NCI-H2107 (cell line): ENCODE measurements at places on chromosomes 12 and 14.

DNA sequence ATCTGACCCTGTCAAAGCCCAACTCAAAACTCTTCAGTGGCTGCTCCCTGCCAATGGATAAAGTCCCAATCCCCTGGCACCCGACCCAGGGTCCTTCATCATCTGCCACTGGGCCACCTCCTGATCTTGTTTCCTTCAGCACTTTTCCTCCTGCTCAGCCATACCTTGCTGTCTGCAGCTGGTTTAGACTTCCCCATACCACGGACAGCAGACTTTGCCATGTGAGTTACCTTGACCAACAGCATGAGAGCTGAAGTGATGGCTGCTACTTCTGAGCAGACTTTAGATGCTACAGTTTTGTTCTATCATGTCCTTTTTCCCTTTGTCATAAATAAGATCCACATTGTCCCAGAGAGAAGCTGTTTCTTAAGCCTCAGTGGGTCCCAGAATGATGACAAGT, 33.3 kb upstream of the STON2 start:
- no peak for DNase-seq

GRCh38 chr12:116582610-116583009, 23.4 kb downstream of the MAP1LC3B2 start:
- DNase-seq = no peak

DNA sequence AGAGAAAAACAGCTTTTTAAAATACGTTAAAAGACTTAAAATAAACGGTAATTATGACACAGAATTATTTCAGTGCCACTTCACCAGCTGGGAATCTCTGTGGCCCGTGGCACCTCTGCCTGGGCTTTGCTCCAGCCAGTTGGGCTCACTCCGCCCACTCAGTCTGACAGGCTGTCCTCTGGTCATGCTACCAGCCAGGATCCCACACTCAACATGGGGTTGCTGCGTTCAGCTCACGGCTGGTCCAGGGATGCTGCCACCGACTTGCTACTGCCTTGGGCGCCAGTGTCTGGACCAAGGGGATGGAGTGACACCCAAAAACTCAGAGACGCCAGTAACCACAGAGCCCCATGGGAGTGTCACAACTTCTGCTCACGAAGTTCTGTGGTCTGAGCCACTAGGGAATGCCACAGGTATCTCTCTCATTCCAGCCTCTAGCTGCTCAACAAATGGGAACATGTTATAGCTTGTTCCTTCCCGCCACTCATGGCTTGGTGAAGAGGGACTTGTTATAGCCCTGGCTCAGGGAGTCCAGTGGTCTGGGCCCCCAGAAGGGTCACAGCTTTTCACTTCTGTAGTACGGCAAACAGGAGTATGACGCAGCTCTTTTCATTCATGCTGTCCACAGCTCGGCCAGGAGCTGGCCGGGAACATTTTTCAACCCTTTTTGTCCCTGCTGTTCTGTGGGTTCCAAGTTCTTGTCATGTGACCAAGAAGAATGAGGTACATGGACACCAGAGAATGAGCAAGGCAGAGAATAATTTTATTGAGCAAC, 23.4 kb upstream of the ATXN7L3B start:
- DNase-seq = no peak

DNA sequence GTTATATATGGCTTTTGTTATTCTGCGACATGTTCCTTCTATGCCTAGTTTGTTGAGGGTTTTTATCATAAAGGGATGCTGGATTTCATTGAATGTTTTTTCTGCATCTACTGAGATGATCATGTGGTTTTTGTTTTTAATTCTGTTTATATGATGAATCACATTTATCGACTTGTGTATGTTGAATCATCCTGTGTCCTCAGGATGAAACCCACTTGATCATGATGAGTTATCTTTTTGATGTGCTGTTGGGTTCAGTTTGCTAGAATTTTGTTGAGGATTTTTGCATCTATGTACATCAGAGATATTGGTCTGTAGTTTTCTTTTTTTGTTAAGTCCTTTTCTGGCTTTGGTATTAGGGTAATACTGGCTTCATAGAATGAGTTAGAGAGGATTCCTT, 291.2 kb downstream of the AKAP6 start:
- no peak for DNase-seq

DNA sequence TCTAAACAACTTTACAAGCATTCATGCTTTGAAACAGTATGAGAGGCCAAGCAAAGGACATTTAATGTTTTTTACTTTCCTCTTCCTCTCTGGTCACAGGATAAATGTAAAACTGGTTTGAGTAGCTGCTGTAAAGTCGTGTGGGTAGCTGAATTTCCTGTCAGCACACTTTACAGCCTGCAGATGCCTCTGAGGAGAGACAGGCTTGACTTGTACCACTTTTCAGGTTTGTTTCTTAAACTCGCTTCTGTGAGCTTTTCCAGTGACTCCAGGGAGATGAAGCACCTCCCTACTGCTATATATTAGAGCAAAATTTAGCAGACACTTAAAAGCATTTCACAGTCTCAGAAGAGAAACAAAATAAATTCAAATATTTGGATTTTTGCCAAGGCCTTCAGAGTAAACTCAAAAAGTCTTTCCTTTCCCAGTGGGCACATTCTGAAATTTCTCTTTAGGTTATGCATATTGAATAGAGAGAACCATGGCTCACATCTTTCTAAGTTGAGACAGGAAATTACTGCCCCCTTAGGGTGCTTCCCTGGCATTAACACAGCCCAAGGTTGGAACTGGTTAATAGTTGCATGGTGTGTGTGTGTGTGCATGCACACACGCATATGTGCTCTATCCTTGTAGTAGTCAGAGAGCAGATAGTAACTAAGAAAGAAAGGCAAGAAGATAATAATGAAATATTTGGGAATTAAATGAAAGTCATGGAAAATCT, 557.3 kb upstream of the MIS18BP1 start:
- no peak for DNase-seq

GRCh38 chr14:86462193-86462753, 932.3 kb downstream of the FLRT2 start:
- DNase-seq = no peak

GRCh38 chr12:90794212-90794611, 160.8 kb downstream of the CCER1 start:
- no peak for DNase-seq

- no peak for DNase-seq
Observed at GRCh38 chr14:25699981-25700380, 650.0 kb upstream of the STXBP6 start.

DNA sequence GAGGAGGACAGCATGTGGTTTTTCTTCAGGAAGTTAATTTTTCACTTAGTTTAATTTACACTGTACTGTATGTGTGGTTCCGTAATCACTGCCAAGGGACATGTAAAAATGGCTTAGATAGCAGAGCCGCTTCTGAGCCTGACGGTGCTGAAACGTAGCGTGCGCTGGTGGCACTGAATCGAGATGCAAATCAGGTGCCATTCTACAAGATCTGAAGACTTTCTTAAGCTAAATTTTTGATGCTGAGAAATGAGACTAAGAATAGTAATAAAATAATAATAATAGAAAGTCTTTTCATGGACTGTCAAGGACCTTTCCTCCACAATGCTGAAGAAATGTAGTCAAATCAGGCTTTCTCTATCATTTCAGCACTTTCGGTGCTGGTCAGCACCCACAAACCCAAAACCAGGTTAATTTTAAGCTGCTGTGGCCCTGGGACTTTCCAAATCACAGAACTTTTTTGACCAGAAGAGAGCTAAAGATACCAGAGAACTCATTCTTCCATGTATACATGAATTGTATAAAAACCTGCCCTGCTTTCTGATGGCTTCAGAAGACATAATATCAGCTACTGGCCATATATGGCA, 183.3 kb upstream of the LMO3 start:
- DNase-seq = no peak

GRCh38 chr14:28782301-28782700, 15.7 kb downstream of the FOXG1 start:
- no peak for DNase-seq

DNA sequence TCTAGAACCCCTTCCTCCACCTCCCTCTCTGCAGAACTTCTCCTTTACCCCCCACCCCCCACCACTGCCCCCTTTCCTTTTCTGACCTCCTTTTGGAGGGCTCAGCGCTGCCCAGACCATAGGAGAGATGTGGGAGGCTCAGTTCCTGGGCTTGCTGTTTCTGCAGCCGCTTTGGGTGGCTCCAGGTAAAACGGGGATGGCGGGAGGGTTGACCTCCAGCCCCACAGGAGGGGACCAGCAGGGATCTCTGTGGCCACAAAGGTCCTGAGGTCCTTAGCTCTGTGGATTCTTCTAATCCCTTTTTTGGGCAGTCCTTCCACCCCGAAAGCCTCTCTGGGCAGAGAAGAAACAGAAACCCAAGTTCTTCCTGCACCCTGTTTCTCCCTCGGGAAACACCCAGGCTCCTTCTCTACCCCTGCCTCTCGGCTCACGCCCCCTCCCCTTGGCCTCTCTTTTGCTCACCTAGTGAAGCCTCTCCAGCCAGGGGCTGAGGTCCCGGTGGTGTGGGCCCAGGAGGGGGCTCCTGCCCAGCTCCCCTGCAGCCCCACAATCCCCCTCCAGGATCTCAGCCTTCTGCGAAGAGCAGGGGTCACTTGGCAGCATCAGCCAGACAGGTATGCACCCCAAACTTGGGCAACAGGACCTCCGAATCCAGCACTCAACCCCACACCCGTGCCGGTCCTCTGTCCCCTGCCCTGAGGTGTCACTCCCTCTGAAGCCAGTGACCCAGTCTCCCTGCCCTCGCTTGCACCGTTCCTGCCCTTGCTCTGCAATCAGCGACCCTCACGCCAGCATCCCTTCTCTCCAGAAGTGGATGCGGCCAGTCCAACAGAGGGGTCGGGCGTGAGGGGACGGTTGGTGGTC, 638 bp downstream of the LAG3 start:
- DNase-seq = no peak

GRCh38 chr12:71536279-71536938, 96.8 kb downstream of the LGR5 start:
- no peak for DNase-seq

DNA sequence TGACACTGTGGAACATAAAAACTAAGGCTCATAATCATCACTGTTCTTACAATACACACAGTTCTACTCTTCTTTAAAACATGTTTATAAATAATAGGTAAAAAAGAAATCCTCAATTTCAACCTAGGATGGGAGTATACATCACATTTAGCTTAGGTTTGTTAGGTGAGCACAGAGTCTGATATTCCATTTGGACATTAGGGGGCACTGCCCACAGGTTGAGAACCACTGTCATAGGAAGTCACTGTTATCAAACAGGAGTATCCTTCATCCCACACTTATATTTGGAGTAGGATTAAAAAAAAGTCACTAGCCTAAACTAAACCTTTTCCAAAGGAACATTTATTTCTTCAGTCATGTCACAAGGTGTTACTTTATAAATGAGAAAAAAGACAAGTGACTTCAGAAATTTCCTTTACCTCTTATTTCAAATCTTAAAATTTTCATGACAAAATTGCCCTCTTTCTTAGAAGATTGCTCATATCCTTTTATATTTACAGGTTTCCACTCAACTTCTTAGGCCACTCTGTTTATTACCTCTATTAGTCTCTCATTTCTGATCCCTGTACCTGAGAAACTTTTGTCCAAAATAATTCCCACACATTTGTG, 240.6 kb downstream of the CPNE8 start:
- no peak for DNase-seq

GRCh38 chr12:67517181-67517887, 131.2 kb upstream of the DYRK2 start:
- DNase-seq = no peak

DNA sequence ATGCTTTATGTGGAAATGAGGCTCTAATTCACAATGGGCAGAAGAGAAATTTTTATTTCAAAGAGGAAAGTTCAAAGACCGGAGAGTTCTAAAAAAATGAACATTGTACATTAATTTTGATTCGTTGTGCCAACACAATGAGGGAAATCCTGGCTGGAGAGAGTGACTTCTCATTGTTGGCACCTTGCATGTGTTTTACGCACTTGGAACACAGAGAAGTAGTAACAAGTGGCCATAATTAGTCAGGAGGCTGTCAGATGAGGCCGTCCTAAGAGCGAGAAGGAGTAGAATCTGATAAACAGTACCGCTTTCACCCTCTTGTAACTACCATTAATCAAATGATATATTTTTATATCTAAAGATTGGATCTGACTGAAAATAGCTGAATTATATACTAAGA, 6.9 kb downstream of the LMO3 start:
- DNase-seq = no peak

DNA sequence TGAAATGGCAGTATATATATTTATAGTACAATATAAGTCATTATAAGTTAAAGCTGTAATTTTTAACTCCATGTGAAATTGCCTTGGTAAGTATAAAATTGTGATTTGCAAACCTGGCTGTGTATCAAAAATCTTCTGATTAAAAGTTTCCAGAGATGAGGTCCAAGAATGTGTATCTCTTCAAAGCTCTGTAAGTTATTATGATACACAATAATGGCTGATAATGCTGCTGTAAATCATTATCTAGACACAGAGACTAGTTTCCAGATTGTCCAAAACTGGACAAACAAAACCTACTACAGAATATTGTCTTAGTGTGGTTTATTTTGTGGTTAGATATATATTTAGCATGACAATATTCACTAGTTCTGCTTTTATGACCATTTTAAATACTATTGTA, 514.8 kb downstream of the SLC6A15 start:
- no peak for DNase-seq

DNA sequence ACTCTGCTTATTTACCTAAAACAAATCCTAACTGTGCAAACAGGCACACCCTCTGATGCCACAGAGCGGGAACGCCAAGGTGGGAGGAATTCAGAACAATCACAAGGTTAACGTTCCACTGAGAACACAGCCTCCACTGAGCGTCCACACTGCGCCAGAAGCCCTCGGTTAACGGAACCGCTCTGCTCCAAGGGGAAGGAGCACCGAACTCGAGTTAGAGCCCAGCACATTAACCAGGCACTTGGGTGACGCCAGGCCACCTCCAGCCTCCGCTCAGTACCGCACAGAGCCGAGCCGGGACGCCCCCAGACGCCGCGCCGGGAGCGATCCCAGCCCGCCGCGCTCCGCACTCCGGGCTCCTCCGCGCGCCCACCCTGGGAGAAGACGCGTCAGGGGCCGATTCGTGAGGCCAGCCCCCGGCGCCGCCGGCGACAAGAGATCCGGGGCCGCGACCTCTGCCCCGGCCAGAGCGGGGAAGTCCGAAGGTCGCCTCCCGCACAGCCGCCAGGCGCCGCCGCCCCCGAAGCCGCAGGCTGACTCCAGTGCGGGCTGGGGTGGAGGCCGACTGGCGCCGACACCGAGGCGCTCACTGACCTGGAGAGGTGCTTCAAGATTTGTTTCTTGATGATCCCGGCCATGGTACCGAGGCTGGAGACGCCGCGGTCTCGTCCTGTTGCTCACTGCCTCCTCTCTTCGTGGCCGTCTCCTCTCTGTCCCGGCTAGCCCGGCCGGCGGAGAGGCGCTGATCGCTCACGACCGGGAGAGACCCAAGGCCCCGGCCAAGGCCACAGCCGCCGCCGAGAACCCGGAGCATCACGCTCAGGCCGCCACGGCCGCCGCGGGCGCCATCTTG, 450 bp downstream of the BLTP3B start:
- DNase-seq = no peak
